ENCODE measurements at places on chromosomes 4 and X.

DNA sequence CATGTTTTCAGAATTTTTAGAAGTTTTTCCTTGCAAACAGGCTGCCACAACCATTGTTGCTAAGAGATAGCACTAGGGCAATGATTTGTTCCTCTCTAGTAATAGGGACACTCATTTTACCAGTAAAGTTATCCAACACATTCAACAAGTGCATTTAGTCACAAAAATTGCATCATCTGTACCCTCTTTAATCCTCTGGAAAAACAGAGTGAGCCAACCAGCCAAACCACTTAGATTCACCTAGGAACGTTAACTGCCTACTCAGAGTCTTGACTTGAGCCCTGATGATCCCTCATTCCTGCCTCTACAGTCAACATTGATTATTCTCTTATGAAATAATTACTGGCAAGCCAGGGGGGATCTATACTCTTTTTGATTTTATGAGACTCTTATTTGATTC is 17.0 kb upstream of the ADGRA3 start:
- DNase-seq, result no peak

DNA sequence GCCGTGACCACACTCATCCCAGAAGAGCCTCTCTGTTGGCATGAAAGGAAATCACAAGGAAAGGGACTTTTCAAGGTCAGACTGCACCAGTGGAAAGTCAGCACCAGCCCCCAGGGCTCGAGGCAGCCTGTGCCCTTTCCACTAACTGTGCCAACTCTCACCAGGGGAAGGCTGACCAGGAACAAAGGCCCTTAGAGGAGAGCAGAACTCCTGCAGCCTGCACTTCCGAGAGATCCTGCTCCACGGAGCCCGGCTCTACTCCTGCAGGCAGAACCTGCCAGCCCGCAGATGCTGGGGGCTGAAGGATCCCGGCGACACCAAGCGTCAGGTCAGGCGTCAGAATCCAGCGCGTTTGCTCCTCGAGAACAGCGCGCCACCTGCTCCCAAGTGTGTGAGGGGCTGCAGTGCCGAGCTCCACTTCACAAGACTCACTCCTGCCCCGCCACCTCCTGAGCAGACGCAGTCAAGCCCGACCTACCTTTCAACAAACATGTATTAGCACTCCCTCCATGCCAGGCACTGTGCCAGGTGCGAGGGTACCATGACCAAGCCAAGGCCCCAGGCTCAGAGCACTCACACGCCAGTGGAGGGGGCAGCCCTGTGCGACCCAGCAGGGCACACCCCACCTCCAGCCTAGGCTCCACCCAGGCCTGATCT is 13.6 kb upstream of the HELT start:
- DNase-seq, result peak; percentile 78

- no peak for DNase-seq
Observed at GRCh38 chr4:142278663-142279062, 567.4 kb downstream of the INPP4B start.

DNA sequence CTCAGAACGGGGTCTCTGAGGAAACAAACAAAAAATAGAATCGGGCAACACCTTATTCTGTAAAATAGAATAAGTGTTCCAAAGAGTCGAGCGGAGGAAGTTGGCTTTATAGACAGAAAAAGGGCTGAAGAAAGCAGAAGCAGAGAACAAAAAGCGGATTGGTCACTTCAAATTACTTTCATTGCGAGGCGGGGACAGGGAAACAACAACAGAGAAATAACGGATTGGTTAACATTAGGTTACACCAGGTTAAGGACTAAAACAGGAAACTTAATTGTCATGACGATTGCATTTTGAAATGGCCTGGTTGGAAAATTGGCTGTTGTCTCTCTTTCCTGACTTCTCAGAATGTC is 433 bp upstream of the COQ2 start:
- DNase-seq, result no peak

DNA sequence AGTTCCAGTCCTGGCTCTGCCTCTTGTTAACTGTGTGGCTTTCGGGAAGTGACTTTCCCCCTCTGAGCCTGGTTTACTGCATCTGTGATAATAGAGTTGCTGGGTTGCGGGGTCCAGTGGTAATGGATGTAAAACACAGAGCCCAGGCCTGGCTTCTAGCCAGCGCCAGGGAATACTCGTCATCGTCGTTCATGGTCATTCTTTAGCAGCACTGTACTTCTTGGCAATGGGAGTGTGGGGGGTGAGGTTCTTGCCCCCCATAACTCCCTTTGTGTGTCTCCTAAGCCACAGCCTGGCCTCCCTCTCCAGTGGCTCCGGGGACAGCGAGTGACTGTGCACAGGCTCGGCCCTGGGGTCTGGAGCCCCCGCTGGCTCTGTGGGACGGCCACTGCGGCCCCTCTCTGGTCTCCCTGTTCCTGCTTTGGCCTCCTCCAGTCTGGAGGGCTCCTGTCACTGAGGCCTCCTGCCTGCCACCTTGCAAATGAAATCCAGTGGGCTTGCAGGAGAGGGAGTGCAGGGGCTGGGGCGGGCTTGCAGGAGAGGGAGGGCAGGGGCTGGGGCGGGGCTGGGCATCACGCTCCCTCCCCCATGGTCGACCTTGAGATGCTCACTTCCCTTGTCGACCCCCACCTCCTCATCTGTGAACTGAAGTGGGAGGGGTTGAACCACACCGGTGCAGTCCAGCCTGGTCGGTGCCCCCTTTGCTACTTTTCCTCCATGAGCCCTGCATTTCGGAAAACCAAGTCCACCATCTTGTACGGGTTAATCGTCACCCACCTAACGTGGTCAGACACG is 13.2 kb downstream of the PSAPL1 start:
- DNase-seq, result peak; percentile 4

DNA sequence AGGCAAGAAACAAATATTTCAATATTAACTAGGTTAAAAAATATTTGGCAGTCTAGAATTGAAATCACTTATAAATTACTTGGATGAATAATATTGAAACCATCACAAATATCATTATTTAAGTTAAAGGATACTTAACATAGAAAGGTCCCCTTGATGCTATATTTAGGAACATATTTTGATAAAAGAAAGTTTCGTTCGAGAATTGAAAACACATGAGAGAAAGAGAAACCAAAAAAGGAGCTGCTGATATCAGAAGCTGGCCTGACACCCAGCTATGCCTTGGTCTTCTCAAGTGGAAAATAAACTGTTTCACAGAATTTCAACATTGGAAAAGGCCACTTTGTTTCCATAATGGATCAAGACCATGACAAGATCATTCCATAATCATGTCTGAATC is 762.4 kb downstream of the DMD start:
- no peak for DNase-seq

DNA sequence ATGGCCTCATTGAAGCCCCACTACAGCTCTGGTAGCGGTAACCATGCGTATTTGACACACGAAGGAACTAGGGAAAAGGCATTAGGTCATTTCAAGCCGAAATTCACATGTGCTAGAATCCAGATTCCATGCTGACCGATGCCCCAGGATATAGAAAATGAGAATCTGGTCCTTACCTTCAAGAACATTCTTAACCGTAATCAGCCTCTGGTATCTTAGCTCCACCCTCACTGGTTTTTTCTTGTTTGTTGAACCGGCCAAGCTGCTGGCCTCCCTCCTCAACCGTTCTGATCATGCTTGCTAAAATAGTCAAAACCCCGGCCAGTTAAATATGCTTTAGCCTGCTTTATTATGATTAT is 876 bp downstream of the HPRT1 start:
- no peak for DNase-seq

- DNase-seq, result no peak
Observed at GRCh38 chr4:6634746-6635145, 5.7 kb upstream of the MRFAP1 start.

DNA sequence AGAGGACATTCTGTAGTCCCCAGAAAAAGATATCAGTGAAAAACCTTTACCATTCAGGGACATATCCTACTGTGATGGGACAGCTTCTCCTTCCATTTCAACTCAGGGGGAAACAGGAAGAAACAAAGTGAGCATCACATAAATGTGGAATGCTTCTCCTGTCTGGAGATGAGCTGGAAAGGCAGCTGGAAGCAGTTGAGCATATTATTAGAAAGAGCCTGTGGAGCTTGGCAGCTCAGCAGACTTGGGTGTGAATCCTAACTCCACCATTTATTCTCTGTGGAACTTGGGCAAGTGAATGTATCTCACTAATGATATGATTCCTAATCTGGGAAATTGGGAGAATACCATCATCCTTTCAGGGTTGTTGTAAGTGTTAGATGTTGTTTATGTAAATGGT is 232.1 kb upstream of the F9 start:
- DNase-seq, result no peak

- DNase-seq, result peak; percentile 52
Observed at GRCh38 chr4:25180524-25181131, 20.4 kb upstream of the SEPSECS start.

DNA sequence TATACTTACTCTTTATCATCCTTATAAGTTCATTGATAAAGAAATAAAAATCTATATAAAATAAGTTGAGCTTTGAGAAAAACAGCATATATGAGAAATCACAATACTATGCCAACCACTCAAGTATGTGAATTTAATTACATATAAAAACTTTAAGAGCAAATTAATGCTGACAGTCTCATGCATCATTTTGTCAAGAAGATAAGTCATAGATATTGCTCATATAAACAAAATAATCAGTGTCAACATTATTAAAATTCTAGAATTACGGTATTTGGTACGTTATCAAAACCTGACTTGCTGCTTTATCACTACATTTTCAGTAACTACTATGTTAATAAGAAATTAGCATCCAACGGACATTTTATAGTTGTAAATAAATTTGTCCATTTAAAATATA is 111.2 kb downstream of the FBXO8 start:
- DNase-seq, result no peak

DNA sequence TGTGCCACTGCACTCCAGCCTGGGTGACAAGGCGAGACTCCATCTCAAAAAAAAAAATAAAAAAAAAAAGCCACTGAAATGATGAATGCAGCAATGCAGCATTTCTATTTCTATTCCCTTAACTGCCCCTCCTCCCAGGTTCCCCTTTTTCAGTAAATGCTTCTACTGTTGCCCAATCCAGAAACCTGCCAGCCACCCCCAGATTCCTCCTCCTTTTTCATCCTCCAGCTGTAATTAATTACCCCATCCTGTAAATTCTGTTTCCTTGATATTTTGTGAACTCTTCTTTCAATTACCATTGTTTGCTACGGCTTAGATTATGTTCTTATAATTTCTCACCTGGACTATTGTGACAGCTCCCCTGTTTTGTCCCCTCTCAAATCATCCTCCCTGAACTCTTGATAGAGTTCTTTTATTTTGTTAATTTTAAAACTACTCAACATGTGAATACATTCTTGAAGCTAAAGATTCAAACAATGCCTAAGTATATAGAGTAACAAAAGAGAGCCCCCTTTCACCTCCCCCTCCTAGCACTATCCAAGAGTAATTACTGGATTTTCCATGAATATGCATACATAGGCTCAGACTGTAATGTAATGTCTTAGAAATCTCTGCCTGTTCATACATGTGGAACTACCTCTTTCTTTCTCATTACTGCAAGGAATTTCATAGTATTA is 140.6 kb upstream of the GPC4 start:
- DNase-seq, result no peak

DNA sequence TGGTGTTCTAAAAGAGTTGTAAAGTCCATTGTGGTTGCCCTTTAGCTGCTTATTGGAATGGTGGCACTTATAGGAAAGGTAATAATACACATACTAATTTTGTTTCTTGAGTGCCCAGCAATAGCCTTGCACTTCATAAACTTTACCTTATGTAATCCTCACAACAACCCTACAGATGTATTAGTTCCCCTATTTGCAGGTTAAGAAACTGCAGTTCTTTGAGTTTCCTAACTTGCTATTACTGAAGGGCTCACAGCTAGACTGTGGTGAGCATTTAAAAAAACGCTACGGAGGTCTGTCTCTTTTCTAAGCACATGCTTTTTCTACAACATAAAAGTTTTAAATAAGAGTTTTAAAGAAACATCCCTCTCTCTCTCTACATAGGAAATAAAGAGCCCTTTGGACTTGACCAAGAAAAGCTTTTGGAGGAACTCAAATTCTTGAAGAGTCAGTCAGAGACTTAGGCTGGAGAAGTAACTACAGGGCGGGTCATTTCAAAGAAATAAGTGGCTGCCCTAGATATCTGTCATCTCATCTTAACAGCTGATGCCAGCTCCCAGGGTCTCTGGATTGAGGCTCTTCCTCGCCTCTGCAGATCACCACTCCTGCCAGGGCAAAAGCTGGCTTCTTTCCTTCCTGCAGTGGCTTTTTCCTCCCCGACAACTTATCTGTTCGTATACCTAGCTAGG is 42.0 kb upstream of the FBXW7 start:
- DNase-seq, result no peak

All from WERI-Rb-1 (cell line).